ENCODE measurements at places on chromosomes 12 and 14. TPM values are rescaled to one million over a fixed set of nuclear protein-coding genes. Genes with fewer than 3 reads are reported as not detected.

FOXA1 gene
- 1.3 TPM for total RNA-seq

SNW1 gene
- total RNA-seq = 102 TPM

- DNase-seq = no peak
Measured at GRCh38 chr12:46546634-46547273, 174.2 kb upstream of the SLC38A2 start.

GRCh38 chr12:66633676-66634075 is 45.2 kb downstream of the GRIP1 start:
- no peak for DNase-seq

ABCB9 gene
- 14.7 TPM for total RNA-seq

- no peak for DNase-seq
Measured at GRCh38 chr14:100604121-100604501, 16.9 kb upstream of the BEGAIN start.

GRCh38 chr14:71339650-71340415 is 432.6 kb downstream of the PCNX1 start:
- no peak for DNase-seq

ALX1 gene
- not detected for total RNA-seq

DNA sequence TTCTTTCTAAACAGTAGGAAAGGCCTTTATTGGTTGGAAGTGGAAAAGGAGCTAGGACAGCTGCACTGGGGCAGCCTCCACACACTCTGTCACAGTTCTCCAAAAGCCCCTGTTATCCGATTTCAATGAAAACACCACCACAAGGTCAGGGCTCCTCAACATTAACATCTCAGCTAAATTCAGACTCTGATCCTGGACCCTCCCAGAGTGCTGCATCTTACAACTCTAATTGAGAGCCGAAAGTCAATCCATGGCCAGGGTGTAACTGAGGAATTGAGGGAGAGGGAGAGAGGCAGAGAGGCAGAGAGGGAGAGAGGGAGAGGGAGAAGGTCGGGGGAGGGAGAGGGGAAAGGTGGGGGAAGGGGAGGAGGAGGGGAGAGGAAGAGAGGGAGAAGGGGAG is 32.1 kb downstream of the DICER1 start:
- DNase-seq = no peak

PRKAG1 gene
- 64.6 TPM for total RNA-seq

NRIP2 gene
- not detected for total RNA-seq

GRCh38 chr14:20413744-20414082 is 412 bp upstream of the TEP1 start:
- DNase-seq = no peak

DNA sequence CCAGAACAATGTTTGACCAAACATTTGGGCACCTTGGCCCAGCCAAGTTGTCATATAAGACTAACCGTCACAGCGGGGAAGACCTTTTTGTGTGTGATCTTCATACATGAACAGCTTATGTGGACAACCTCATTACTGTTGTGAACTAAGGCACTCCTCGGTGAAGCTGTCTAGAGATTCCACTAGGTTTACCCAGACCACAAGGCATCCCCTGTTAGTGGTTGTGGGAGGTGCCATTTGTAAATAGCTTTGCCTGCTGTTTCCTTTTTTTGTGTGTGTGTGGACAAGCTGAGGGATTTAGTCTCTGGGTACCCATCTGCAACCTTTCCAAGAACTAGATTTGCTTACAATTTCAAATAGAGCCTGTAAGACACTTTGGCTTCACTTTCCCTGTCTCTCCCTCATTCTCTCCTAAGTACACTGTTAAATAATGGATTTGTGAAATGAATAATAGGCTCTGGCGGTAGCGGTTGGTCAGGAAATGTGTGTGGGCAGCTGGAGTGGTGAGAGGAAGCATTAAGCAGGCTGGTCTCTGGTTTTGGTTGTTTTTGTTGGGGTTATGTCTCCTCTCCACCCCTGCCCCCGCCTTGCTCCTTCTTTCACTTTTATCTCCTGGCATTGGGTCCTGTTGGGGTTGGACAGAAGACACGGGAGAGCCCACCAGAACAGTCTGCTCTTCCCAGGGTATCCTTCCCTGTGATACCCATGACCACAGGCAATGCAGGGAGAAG is 727.6 kb downstream of the VRK1 start:
- DNase-seq = no peak

DNA sequence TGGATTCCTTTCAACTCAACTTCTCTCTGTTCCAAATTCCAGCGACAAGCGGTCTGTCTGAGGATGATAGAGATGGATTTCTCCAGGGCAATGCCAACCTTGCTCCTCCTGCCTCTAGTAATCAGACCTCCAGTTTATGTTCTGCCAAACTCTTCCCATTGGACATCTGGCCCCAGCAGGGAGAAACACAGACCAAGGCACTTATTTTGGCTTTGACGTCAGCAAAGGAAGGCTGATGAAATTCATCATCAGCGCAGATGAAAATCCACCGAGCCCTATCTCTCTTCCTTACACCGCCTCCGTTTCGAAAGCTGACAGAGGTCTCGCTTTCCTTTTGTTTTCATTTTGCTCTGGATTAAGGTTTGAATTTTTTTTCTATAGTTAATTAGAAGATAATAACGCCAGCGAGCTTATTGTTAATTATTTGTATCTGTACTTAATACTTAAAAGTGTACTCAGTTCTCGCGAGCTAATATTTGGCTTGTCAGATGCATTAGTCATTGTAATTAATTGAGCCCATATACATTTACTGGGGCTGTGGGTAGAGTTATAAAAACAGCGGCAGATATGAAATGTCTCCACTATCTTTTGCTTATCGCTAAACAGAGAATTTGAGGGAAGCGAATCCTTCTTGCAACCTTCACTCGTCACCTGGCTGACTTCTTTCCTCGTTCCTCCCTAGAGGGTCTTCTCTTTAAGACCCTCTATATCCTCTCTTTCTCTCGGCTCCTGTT is 35.9 kb upstream of the MED13L start:
- DNase-seq = no peak

GRCh38 chr14:68418174-68419118 is 374.4 kb downstream of the ZFP36L1 start:
- DNase-seq = no peak

GRCh38 chr14:87121716-87122115 is 871.3 kb downstream of the GALC start:
- no peak for DNase-seq

TSPAN19 gene
- 0.32 TPM for total RNA-seq

DNA sequence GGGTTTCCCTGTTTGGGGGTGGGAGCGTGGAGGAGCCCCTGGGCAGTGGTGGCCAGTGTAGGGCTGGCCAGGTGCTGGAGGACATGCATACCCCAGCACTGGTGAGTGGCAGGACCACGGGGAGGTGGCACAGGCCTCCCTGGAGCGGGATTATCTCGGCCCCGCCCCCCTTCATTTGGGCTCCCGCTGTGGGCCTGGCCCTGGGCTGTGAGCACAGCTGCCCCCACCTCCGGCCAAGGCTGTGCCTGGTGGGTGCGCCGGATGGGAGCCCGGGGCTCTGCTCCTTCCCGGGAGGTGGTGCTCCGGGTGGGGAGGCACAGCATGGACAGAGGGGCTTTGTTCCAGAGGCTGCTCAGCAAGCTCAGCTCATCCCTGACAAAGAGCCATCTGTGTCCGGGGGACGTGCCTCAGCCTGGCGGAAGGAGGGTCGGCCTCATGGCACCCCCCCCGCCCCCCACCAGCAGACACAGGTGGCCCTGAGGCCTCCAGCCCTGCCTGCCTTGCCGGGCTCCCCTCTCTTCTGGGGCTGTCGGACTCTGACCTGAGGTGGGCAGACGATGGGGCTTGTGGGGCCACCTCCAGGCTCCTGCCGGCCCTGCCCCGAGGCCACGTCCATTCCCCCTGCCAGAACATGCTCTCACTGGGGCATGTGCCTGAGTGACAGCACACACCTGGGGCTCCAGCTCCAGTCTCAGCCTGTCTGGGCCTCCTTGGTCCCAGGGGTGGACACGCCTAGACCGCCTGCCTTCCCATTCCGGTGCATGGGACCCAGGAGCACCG is 8.4 kb downstream of the TEDC1 start:
- no peak for DNase-seq

- DNase-seq = no peak
Measured at GRCh38 chr14:65261425-65261920, 151.1 kb upstream of the FUT8 start.

DNA sequence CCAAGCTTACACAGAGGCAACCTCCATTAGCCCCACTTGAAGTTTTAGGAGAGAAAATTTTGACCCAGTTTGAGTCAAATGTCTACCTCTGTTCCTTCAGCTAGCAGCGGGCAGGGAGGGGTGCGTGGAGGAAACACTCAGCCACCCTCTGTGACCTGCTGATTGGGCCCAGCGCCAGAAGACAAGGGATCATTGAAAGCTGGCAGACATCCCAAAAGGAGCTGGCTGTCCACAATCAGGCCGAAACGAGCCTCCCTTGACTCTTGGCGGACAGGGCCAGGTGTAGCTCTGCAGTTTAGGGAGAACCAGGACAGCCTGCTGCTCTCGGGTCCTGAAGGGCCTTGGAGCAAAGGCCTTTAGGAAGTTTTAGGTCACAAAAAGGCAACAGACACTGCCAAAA is 41.3 kb downstream of the CD9 start:
- no peak for DNase-seq

GNPNAT1 gene
- total RNA-seq = 33.7 TPM

ATP23 gene
- 9.1 TPM for total RNA-seq

DNA sequence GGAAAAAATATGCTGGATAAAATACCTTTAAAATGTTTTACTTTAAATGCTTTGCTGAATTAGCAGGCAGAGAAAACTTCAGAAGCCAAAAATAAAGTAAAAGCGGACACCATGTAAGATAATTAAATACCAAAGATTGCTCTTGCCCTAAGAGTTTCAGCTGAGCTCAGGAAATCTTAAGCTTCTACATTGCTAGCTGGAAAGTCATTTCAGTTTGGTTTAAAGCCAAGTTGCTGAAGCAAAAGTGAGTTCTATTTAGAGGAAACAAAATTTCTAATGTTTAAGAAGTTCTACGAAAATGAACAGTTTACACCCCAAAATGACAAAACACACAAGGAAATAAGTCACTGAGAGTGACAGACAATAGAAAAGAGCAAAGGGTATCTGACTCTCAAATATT is 310.0 kb downstream of the ADAMTS20 start:
- DNase-seq = no peak

DNA sequence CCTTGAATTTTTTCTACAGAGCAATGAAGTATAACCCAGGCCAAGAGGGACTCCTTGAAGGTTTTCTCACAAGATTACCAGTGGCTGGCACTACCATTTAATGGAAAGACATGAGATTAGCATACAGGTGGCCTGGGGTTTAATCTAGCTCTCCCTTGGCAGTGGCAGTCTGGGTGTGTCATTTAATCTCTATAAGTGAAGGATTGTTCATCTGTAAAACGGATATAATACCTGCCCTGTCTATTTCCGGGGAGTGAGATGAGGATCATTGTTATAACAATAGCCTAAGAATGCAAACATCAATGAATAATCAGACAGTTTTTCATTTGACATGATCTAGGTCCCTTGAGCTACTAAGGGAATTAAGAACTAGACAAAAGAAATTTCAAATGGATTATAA is 168.7 kb upstream of the CPNE8 start:
- DNase-seq = no peak

MYO1H gene
- not detected for total RNA-seq

RGS6 gene
- 4.7 TPM for total RNA-seq

DNA sequence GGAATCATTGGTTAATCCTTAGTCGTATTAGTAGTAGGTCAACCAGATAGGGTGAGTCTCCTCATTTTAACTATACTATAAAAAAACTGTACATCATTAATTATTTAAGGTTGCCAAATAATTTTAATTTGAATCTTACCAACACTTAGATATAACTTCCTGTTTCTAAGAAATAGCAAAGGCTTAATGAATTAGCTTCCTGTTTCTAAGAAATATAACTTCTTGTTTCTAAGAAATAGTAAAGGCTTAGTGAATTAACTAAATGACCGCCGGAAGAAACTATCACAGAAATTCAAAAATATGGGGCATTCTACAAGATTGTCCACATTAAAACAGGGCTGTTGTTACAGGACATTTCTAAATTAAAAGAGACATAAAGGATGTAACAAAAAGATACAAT is 392.9 kb upstream of the FOXG1 start:
- DNase-seq = no peak

DNA sequence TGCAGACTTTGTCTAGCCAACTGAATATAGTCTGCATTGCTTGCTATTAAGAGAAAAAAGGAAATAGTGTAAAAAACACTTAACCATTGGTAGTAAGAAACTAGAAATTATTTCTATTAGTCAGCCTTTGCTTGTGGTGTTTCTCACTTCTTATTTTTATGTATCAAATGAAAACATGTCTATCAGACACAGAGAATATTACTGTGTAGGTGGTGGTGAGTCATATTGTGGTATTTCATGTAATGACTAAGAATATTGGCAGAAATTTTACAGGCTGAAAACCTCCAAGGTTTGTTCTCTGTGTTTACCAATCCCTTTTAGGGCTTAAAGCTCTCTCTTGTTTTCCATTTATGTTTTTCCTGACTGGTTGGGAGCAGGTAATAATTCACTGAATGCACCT is 87.2 kb downstream of the DAAM1 start:
- DNase-seq = peak; percentile 75

SRGAP1 gene
- 16.6 TPM for total RNA-seq

DNA sequence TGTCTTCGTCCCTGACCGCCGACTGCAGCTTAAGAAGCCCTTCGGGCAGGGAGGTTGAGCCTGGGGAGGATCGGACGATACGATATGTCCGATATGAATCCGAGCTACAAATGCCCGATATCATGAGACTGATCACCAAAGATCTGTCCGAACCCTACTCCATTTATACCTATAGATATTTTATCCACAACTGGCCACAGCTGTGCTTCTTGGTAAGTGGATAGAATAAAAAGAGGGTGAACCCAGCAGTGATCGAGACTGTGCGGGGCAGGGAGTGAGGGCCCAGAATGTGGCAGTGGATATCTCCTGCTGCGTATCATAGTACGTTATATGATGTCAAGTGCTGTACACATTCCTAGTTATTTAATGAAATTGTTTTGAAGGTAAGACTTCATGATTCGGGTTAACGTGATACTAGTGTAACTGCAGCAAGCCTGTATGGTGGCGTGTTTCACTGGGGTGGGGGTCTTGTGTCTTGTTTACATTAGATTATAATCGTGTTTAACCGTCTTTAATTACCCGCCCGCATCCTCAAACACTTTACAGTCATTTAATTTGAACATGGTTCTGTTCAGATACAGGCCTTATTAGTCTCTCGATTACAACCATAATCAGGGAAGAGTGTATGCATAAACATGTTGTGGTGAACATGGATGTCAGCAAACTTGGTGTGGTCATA is 1.3 kb downstream of the NAA30 start:
- DNase-seq = no peak

GRCh38 chr12:61521258-61521657 is 738.9 kb upstream of the USP15 start:
- no peak for DNase-seq

GRCh38 chr12:47862881-47863280 is 41.9 kb downstream of the VDR start:
- no peak for DNase-seq

DNA sequence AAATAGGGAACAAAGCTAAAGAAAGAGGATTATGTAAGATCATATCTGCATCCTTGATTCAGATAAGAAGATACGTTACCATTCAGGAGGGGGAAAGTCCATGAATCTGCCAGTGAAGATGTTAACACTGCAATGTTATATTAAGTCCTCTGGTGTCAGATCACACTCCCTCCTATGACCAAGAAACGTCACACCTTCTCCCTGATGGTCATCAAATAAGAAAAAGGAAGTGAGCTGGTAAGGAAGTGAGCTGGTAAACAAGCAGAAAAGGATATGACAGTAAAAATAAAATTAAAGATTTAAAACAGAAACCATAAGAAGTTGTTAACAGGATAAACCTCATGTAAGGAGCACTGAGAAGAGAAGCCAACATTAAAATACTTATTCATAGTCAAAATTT is 340.2 kb downstream of the SEC23A start:
- DNase-seq = no peak
